Fibroblast of skin of right biceps (primary cell): ENCODE measurements at places on chromosomes 7 and 10.
A peak's percentile ranks its signal among the peaks of the same experiment; 100 is the strongest.

GRCh38 chr10:72821606-72822005 is 71.9 kb upstream of the OIT3 start:
- DNase-seq: peak; percentile 25

DNA sequence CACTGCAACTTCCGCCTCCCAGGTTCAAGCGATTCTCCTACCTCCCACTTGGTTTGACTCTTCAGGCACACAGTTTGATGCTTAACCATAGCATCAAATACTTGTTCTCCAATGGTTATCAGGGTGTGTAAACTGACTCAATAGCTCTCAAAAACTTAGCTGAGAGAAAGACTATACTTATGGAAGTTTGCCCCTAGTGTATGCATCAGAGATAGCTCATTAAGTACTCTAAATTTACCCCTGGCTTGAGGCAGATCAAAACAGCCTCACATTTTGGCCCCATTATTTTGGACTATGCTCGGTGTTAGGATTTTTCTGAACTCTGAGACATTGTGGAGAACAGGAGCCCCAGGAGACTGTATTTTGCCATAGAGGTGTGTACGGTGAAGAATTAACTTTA is 40.8 kb upstream of the SLC35B4 start:
- no peak for DNase-seq

- DNase-seq: no peak
Observed at GRCh38 chr10:11493646-11494045, 117.8 kb downstream of the USP6NL start.

DNA sequence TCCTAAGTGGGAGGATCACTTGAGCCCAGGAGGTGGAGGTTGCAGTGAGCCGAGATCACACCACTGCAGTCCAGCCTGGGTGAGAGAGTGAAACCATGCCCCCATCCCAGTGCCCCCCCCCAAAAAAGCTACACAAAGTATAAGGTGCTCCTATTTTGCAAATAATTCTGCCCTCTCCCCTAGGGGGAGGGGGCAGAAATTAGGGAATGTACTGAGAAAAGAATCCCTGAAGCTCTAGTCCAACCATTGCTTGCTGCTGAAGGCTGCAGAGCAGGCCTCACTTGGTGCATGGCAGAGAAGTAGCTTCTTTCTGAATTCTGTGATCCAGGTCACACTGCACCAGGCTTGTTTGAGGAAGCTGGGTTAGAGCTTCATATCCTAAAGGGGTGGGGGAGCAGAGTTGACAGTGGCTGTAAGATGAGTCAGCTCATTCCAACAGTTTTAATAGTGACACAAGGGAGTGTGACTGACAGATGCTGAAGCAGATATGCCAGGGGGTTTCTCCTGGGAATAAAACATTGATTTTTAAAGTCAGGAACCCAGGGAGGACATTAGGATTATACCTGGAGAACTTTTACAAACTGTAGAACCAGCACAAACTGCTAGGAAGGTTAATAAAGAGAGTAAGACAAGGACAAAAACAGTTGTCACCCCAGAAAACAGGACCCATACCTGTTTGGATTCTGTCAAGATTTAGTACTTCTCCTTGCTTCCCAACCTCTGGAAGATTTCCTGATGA is 32.8 kb upstream of the STRIP2 start:
- DNase-seq: peak; percentile 31

DNA sequence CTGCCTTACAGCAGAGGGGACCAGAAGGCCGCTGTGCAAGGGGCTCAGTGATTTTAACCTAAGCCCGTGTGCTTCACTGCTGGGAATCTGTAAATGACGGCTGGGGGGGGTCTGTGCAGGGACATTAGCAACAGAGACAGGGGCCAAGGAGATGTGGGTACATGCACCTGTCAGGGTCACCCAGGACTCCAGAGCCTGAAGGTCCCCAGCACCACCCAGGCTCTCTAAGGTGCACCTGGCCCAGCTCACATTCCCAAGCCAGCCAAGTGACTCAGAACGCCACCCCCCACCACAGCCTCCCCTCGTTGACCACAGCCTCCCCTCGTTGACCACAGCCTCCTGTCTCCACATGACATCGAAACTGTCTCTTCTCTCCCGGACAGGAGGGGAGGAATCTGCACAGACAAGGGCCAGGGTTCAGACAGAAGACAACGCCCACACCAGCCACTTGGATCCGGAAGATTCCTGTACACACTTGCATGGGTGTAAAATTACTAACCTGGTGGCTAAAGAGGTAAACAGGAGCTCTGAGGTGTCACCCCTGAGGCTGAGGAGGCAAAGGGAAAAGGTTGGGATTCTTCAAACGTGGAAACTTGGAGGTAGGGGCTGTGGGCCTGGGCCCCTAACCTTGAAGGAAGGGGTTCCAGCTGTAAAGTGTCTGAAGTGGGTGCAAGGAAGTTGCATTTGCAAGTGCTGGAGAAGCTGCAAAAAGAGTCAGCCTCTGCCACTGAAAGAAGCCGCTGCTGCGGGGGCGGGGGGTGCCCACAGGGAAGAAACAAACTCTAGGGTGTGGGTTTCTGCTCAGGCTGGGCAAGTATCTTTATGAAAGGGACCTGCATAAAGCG is 27.0 kb downstream of the CALML3 start:
- DNase-seq: peak; percentile 58

DNA sequence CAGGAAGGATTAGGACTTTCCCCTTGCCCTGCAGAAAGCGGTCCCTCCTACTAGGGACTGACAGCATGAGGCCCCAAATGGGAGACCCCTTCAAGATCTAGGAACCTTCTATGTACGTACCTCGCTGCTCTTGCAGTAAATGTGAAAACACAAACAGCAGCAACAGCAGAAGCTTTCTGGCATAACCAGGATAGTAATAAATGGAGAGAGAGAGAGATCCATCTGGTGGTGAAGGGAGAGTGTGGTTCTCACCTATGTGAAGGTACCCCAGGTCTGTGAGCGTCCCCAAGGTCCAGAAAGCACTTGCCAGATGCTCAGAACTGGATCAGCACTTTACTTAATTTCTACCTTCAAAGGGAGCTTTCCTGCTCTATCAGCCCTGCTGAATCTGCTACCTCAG is 592.7 kb downstream of the PARD3 start:
- DNase-seq: no peak

DNA sequence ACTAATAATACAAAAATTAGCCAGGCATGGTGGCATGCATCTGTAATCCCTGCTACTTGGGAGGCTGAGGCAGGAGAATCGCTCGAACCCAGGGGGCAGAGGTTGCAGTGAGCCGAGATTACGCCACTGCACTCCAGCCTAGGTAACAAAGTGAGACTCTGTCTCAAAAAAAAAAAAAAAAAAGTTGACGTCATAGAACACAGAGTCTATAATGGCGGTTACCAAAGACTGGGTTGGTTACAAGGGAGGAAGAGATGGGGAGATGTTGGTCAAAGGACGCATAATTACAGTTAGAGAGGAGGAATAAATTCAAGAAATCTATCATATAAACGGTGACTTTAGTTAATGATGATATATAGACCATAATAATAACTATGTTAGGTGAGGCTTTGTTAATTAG is 309.7 kb upstream of the HGF start:
- no peak for DNase-seq

DNA sequence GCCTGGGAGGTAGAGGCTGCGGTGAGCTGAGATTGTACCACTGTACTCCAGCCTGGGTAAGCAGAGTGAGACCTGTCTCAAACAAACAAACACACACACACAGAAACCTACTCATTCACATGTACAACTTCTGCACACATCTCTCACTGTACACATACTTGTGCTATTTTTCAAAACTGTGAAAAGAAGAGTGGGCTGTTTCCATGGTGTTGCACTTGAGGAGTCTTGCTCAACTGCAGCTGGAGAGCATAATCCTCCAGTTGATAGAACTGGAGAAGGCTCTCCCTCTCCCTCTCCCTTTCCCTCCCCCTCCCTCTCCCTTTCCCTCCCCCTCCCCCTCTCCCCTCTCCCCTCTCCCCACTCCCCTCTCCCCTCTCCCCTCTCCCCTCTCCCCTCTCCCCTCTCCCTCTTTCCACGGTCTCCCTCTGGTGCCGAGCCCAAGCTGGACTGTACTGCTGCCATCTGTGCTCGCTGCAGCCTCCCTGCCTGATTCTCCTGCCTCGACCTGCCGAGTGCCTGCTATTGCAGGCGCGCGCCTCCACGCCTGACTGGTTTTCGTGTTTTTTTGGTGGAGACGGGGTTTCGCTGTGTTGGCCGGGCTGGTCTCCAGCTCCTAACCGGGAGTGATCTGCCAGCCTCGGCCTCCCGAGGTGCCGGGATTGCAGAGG is 43.7 kb upstream of the DLD start:
- DNase-seq: no peak

- DNase-seq: peak; percentile 60
Observed at GRCh38 chr7:18583305-18583704, 87.8 kb downstream of the HDAC9 start.

DNA sequence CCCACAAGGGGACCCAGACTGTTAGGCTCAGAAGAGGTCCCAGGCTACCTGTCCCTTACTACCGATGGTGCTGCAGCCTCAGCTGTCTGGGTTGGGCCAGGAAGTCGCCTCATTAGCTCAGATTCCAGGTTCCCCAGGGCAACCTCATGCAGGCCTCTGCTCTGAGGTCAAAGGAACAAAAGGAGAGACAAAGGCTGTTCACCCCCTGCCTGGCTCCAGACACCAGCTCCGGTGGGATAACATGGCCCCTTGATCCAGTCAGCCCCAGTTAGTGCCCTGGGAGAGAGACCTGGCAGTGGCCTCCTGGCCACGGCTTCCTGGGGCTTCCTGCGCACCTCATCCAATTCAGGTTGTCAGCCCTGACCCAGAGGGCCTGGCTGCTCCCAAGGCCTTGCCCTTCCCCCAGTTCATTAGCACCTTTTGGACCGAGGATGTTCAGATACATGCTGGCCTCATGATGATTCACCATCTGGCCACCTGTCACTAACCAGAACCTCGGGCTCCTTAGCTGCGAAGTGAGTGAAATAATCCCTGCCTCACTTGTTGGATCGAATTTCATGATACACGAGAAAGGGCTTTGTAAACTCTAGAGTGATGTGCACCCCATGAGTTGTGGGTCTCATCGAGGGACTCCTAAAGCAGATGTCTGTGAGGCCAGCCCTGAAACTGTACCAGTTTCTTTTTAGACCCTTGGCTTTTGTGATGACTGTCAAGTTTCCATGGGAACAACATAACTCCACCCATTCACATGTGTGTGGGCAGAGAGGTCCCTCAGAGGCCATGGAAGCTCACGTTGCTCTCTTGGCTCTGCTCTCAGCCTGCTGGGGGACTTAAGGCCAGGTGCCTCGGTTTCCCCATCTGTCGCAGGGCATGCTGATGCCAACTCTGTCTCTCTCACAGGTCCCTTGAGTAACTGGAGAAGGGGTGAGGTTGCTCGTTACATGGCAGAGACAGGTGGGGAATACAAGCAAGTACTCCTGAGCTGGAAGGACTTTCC is 79.5 kb upstream of the PCBD1 start:
- no peak for DNase-seq

DNA sequence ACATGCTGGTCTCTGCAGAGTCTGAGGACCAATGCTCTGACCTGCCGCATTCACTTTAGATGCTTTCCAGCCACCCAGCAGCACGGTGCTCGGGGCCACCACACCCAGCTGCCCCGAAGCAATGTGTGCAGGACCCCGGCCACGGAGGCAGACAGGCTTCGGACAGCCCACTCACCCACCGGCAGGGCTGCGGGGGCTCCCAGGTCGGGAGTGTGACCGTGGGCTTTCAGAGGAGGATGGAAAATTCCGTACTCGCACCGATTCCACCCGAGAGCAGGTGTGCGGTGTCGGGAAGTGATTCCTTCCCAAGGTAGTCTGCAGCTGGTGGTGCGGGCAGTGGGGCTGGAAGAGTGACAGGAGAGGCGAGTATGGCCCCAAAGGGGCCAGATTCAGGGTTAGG is 190.9 kb downstream of the DNAJB6 start:
- DNase-seq: no peak

- DNase-seq: no peak
Observed at GRCh38 chr10:130869179-130869841, 442.2 kb downstream of the TCERG1L start.

DNA sequence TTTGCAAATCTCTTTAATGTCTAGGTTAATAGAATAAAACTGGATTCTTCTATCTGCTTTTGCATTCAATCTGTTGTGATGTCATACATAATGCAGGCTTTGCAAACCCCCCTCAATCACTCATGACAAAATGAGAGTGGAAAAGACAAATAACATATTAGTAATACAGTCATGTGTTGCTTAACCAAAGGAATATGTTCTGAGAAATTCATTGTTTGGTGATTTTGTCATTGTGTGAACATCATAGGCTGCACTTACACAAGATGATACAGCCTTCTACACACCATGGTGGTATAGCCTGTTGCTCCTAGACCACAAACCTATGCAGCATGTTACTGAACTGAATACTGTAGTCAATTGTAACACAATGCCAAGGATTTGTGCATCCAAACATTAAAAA is 87.3 kb upstream of the SEC61G start:
- DNase-seq: peak; percentile 44

DNA sequence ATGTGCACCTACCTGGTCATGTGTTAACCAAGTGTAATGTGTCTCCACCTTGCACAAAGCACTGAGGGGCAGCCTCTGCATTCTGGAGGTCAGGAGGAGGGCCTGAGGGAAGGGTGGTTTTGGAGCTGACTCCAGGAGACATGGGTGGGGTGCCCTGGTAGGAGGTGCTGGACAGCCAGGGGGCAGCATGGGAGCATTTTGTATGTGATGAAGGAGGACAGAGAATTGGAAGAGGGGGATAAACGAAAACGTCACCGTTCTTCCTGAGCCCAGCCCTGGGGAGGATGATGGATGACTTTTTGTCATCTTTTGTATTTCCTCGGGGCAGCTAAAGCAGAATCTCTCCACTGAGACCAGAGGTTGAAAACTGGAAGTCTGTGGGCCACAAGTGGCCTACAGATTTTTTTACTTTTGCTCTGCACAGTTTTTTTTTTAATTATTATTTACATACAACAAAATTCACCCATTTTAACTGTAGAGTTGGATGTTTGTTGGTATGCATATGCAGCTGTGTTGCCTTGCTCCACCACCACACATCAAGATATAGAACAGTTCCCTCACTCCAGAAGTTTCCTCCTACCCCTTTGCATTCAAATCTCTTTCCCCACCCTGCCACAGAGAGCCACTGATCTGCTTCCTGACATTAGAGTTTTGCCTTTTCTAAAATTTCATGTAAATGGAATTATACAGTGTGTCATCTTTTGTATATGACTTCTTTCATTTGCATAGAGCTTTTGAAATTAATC is 242.5 kb downstream of the VTI1A start:
- DNase-seq: peak; percentile 14

GRCh38 chr7:18224138-18224537 is 196.5 kb upstream of the PRPS1L1 start:
- DNase-seq: no peak
